ENCODE measurements at places on chromosomes 7 and 10.

DNA sequence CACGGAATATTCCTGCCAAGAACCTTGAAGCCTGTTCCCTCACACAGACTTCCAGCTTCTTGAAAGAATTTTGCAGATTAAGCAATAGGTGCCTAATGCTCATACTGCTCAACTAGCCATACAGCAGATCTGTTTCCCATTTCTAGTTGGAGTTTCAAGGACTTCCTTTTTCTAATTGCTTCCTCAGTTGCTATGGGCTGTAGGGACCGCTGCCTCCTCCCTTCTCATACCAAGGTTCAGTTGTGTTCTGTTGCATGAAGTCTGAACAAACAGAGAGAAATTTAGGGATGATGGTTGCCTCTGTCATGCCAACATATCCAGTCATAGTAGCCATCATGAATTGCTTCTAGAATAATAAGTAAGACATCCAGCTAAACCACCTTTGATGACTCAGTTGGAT is 6.8 kb downstream of the ITGA8 start:
- DNase-seq = no peak

GRCh38 chr10:29306688-29307087 is 17.8 kb downstream of the LYZL1 start:
- no peak for DNase-seq

DNA sequence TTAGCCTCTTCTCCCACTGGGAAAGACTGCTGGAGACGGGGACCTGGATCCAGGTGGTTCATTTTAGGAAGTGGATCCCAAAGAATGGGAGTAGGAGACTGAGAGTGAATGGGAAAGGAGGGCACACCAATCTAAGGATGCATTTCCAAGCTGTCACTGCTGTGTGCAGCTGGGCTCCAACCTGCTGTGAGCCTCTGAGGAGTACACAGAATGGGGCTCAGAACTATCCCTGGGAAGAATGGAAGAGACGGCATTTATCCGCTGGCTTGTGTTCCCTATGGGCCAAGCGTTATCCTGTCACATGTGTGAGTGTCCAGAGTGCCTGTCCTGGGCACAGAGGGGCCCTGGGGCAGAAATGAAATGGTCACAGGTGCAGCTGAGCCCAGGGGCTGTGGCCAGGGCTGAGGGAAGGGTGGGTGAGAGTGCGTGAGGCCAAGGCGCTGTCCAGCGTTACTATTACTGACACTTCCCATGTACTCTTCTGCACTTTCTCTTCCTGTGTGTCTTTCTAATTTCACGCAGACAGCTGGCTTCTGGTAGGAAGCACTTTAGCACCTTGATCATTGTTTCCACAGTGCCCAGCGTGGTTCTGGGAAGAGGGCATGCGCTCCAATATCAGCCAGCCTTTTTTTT is 35.4 kb upstream of the PODXL start:
- DNase-seq = no peak

DNA sequence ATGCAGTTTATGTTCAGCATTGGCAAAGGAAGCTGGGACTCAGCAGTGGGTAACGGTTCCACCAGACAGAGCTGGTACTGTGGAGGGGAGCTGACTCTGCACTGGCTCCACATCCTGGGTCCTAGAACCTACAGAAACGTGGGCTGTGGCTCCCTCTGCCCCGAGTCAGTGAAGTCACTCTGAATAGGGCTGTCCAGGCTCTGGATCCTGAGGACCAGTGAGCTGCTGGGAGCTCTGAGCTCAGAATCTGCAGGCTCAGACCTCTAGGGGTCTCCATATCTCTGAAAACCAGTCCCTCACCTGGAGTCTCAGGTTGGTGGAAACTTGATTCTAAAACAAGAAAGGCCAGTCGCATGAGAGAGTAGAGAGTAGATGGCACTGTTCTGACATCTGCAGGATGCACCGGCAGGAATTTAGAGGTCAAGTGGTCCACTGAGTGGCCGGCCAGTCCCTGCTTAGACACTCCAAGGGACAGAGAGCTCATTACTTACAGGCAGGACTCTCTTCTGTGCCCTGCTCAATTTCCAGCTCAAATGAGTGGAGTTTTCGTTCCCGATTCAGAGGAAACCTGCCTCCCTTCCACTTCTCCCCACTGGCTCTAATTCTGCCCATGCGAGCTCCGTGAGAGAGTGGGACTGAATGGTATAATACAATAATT is 18.6 kb downstream of the NPFFR1 start:
- peak; percentile 41 for DNase-seq

DNA sequence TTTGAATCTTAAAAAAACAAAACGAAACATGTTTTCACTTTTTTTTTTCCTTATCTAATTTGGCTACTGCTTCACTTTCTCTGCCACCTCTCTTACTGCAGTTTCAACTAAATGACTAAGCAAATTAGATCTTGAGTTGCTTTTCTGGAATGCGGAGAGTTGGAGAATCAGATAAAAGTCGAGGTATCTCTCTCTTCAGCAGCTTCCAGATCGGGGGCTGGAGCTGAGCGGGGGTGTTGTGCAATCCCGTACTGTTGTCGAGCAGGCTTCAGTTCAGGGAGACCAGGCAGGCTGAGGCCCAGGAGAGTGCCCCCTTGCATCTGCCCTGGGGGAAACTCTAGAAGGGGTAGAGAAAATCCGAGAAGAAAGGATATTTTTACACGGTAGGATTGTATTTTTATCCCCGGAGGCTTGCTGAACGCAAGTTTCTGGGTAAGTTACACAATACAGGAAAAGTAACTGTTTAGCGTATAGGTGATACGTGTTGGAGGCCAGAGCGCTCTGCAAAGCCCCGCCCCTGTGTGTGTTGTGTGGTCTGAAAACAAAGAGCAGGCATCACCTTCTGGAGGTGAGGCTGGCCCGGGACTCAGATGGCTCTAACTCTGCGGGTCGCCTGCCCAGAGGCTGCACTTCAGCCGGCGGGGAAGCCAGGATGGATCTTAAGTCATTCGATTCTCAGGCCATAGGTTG is 116.6 kb downstream of the KLF6 start:
- no peak for DNase-seq

- no peak for DNase-seq
Observed at GRCh38 chr10:32084185-32084851, 28.1 kb upstream of the KIF5B start.

DNA sequence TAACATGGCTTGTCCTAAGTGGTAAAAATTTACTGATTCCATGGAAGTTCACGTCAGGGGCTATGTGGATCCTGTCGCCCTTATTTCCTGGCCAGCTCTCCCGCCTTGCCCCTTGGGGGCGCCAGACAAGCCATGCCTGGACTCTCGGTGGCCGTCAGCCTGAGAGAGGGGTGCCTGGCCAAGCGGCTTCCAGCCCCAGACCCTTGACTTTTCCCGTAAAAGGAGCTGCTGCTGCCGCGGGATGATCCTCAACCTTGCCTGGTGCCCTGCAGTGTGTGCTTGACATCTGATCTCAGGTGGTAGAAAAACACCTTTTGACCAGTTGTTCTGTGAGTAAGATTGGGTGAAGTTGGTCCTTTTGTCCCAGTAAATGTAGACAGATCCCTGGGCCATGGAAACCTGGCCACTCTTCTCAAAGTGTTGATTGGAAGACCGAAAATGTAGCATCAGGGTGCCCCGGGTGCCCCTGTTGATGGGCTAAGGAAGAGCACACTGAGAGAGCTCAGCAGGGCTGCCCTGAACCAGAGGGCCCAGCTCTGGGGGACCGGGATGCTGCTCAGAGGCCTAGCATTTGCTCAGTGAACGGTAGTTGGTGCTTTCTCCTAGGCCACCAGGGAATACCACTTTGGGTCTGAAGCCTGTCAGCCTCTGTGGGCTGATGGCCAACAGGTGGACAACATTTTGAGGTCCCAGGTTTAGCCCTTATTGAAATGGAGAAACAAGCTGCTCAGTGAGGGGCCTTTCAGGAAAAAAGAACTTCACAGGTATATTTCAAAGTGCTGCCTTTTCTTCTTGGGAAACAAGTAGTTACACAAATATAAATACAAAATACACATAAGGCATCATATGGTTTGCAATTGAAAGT is 162.5 kb downstream of the LRMDA start:
- DNase-seq = peak; percentile 2

- no peak for DNase-seq
Observed at GRCh38 chr10:24207341-24207740, 1.6 kb upstream of the KIAA1217 start.

GRCh38 chr10:103481974-103482531 is 3.0 kb upstream of the CALHM3 start:
- DNase-seq = peak; percentile 81

- no peak for DNase-seq
Observed at GRCh38 chr10:110379831-110380230, 75.1 kb upstream of the SMNDC1 start.

- no peak for DNase-seq
Observed at GRCh38 chr7:27144781-27145164, 1.3 kb upstream of the HOXA5 start.

- DNase-seq = peak; percentile 16
Observed at GRCh38 chr7:146982482-146982881, 865.9 kb downstream of the CNTNAP2 start.

DNA sequence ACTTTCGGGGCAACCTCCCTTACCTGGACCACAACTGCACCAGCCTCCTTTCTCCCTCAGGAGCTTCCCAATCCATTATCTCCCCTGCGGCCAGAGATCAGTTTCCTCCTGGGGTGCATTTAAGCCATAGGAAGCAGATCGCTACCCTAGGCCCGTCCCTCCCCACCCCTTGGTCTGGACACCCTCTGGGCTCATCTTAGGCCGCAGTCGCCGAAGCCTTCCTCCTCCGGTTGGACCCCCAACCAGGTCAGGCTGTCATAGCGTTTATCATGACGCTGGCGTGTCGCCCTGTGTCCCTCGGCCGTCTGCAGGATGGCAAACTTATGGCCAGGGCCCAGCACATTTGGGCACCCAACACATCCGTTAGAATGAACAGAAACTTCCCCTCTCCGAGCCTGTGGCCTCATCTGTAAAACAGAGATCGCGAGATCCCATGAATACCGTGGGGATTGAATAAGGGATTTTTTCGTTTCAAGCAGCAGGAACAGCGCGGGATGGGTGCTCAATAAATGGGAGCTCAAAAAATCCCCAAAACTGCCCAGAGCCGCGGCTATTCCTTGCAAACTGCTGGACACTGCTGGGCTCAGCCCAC is 669 bp upstream of the AP5Z1 start:
- DNase-seq = peak; percentile 62

- DNase-seq = no peak
Observed at GRCh38 chr7:90580051-90580450, 16.1 kb upstream of the CDK14 start.

- DNase-seq = no peak
Observed at GRCh38 chr7:159250471-159250870, 105.8 kb upstream of the VIPR2 start.

DNA sequence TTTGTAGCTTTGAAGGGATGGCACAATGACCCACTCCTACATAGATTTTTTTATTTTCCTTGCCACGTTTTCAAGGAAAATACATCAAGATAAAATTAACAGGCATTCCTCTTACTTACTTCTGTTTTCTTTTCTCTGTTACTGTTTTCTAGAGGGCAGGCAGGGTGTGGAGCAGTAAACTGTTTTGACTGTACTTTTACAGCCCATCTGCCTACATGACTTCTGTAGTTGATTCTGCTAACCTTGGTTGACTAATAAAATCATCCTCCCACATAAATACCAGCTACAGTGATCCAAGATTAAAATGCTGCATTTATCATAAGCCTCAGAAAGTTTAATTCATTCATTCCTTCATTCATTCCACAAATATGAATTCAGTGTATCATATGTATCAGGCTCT is 158.5 kb downstream of the TRIL start:
- no peak for DNase-seq

GRCh38 chr7:77258014-77258413 is 58.4 kb upstream of the FGL2 start:
- peak; percentile 91 for DNase-seq

DNA sequence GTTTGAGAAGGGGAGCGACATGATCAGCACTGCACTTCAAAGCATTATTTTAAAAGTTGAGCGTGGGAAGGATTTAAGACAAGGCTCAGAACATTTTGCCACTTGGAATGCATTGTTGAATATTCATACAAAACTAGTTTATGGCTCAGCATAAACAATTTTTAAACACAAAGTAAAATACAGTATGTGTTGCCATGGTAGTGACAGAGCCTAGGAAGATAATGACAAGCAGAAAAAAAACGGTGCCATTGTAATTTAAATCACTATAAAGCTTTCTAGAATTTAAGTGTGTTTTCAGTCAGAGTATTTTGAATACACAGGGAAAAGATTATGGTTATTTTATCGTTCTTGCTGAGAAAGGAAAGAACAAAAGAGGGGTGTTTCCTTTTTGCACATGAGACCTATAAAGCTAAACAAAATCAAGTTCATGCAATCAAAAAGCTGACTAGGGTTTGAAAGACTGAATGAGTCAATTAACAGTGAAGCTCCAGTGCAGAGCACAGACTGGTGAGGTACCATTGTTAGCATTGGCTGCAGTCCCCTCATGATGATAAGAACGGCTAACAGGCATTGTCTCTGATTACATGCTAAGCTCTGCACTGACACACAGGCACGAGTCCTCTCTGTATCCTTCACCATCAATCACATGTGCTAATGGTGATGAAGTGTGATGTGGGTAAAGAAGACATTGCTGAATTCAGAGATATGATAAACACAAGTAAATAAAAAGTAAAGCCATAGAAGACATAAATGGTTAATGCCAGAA is 181.9 kb upstream of the VSTM2A start:
- peak; percentile 3 for DNase-seq

- DNase-seq = no peak
Observed at GRCh38 chr7:31337002-31337565, 3.4 kb downstream of the NEUROD6 start.

- DNase-seq = no peak
Observed at GRCh38 chr10:130921461-130921860, 390.1 kb downstream of the TCERG1L start.

- DNase-seq = no peak
Observed at GRCh38 chr10:29479081-29479925, 155.5 kb downstream of the SVIL start.

DNA sequence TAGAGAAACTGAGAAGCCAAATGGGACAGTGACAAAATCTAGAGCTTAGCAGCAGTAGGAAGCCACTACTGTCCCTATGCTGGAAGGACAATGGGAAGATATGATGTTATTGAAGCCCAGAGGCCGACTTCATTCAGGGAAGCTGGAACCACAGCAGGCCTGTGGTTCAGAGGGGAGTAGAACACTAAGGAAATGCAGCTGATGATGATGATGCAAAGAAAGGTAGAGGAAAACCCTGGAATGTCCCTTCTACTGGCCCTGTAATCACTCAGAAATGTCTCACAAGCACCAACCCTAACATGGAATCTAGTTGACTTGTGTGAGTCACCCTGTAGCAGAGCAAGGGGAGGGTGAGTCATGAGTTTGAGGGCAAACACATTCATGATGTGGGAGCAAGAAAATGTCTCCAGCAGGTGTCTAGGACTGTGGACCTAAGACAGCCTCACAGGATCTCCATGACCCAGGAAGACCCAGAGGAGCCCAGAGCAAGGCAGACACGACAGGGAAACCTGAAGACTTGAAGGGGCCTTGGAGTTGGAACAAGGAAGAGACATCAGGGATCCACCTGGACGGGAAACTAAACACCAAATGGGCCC is 37.0 kb upstream of the LRRC17 start:
- no peak for DNase-seq

DNA sequence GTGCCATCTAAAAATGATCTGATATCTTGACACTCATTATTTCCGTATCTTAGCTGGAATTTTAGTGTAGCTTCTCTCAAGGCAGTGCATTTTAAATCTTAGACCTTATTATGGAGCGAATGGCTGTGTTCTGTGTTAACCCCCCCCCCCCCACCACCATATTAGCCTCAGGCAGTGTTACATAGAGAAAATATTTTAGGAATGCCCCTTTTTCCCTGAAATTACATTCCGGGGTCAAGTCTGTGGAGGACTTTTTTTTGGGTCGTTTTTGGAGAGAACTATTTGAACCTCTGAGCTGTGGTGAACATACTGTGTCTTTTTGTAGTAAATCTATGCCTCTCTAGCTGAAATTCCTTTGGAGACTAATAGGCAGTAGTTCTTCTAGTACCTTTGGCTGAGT is 3.1 kb downstream of the CCDC126 start:
- DNase-seq = no peak

GRCh38 chr7:74026903-74027682 is 880 bp upstream of the ELN start:
- DNase-seq = peak; percentile 71
